CD4-positive, alpha-beta T cell treated with Interleukin-4 for 4 hours (primary cell): ENCODE measurements at places on chromosomes 5 and 9.

DNA sequence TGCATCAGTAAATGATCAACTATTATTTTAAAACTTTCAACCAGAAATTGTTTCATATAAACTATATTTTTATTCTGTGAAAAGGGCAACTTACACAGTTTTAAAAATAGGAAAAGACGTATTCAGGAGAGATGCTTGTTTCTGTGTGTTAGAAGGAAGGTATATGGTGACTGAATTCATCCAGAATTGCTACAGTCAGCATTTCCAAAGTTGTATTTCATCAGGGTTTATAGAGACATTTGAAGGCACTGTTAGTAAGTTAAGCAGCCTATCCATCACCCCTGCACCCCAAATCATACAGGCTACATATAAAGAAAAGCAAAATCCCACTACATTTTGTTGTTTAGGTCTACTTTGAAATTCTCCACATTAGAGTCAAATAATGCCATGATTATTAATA is 716.0 kb downstream of the KCTD16 start:
- DNase-seq: no peak

- DNase-seq: no peak
These were observed 131.8 kb upstream of the DAP start for GRCh38 chr5:10892911-10893215.

DNA sequence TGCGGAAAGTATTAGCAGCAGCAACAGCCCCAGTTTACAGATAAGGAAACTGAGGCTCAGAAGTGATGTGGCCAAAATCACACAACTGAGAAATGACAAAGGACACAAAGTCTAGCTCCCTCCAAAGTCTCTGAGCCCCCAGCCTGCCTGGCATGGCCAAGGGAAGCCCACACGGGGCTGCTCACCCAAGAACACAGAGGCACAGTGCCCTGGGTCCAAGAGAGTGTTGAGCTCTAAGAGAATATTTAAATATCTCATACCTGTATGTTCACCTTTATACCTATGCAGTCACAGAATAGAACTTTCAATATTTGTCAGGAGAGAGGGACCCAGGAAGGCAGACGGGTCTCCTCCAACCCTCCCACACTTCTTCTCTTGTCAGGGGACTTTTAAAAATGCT is 16.6 kb downstream of the VAV2 start:
- no peak for DNase-seq

DNA sequence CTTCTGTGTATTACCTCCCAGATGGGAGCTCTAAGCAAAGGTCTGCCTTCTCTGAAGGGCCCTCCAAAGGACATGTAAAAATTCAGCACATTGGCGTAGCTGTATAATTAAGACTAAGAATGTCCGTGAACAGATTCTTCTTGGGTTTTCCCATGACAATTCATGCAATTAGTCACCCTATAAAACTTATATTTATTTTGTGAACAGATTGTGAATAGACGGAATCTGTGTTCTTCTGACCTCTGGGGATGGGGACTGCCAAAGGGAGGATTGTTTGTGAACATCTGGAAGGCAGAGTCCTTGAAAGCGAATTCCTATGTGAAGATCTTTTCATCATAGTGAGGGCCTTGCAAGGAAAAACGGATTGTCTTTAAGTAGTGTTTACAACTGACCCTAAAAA is 111.3 kb downstream of the EGFLAM start:
- DNase-seq: no peak

DNA sequence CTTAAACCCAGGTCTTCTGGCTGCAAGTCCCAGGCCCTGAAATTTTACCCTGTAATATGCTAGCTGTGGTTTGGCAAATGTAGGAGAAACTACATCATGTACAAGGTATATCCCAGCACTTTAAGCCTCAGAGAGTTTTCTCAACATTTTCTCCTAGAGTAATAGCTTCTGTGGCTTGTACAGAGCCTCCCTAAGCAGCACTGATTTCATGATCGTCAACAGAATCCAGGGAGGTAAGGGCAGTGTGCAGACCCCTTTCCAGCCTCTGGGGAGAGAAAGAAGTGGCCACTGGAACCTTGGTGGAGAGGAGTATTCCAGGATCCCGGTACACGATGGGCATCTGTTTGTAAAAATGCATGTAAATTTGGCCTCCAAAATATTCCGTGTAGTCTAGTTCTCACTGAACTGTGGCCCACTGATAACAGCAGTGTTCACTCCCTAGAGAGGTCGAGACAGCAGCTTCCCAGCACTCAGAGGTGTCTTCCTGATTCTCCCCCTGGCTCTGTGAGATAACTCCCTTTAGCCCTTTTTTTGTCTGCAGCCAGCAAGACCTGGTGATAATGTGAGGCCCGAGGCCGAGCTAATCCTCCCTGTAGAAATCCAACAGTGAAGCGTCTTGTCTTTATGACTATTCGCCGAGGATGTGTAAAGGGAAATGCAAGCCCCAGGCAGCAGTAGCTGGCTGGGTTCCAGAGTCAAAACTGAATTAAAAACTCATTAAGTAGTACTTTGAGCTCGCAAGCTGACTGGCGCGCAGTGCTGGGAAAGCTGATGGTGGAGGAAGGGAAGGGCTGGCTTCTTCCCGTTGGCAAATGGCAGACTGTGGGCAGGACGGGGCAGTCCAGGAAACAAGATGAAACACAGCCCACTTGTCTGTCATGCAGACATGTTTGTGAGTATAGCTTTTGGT is 59.0 kb downstream of the MAP1B start:
- DNase-seq: no peak
